ENCODE measurements at places on chromosomes 2 and 18.

DNA sequence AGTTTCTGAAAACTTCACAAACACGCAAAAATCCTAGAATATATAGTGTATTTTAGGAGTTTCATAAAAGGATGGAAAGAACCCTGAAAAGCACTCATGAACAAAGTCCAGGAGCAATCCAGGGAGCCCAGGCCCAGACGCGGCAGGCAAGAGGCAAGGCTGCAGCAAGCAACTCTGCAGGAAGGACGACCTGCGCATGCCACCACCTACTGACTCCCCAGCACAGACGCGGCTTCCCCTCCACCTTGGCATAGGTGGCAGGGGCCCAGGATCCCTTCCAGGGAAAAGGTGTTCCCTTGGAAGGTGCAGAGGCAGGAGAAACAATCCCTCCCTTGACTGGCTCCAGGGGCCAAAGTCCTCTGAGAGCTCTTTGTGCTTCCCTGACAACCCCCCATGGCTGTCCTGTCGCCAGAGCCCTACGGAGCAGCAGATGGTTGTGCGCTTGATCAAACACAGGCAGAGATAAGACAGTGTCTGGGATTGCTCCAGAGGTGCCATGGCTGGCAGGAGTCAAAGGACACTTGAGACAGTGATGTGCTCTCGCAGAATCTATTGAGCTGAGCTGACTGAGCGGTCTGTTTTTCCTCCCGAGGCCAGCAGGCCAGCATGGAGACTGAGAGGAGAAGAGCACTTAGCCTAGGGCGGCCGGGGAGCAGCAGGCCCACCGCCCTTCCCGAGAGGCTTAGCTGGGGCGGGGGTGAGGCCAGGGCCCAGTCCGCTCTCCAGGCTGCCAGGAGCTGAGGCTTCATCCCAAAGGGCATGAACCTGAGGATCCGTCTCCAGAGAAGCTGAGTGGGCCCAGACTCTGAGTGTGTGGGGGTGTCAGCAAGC is 10.8 kb upstream of the AMER3 start:
- DNase-seq, result no peak

- DNase-seq, result no peak
These were observed 122.0 kb upstream of the SLC35G4 start for GRCh38 chr18:11487390-11487789.

DNA sequence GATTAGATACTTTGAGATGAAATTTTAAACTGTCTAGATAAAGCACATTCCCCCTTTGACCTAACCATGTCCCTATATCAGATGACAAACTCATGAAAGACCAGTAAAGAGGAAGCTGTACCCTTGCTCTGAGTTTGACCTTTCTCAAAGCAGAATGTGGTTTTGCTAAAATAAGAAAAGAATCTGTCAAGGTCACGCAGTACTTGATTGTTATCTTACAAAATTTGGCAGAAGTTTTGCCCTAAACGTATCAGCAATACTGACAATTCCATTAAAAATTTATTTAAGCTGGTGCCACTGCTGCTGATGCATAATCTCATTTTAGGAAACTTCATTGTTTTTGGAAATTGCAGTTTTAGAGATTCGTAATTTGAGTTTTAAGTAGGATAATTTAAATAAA is 31.2 kb upstream of the GALM start:
- no peak for DNase-seq

DNA sequence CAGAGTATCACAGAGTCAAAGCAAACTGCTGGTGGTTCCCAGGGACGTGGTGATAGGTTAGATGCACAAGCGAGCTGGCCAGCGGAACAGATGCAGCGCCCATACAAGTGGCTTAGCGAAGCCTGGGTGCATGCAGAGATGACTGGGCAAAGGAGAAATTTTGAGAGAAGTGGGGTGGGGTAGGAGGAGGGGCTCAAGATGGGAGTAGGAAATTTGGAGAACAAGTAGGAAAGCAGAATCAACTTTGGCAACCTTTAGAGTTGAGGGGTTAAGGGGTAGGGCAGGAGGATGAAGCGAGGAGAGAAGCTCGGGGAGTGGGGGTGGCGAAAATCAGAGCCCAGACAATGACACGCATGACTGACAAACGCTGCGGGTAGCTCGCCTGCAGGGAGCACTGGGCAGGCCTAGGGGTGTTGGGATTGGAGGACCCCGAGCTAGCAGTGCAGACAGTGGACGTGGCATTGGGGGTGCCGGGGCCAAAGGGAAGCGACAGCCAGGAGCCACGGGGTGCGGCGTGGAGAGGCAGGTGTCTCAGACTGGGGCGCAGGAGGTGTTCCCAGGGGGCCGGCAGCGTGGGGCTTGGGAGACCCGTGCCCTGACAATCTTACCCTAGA is 431 bp downstream of the FAM98A start:
- DNase-seq, result no peak

- DNase-seq, result no peak
These were observed 134.1 kb downstream of the FMNL2 start for GRCh38 chr2:152468899-152469692.

DNA sequence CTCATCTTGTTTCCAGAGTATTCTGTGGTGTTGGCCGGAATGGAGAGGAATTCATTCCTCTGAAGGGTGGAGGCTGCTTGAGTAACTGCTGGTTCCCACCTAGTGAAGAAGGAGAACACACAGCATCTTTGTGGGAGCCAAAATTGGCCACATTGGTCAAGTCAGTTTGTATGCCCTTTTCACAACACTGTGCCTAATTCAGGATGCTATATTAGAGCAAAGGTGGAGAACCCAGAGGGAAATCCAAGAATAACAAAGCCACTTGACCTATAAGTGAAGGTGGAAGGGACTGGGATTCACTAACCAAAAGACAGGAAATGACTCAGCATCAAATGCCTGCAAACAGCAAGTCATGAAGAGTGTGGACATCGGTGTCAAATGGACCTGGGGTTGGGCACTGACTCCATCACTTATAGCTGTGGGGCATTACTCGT is 27.3 kb upstream of the MLPH start:
- DNase-seq, result no peak

- no peak for DNase-seq
These were observed 148.0 kb upstream of the ALPP start for GRCh38 chr2:232230560-232230959.

DNA sequence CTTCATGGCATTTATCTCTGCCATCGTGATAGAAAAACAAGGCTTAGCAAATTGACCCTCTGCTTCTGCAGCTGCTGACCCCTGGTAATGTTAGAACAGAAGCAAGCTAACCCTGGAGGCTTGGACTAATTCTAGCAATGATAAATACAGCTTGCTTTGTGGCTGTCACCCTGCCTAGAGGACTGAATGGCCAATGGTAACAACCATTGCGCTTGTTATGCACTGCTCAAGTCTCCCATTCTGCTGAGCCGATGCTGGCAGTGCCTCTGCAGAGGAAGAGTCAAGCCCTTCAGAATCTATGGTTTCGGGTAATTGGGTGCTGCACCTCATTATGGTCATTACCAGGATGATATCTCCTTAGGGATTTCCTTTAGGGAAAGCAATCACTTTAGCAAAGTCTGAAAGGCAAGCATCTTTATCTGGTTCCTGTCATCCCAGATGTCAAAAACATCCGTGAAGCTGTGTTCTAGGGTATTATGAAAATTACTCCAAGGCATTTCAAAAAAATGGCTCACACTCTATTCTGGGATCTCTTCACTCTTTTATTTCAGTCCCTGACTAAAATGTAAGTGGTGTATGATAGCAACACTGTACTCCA is 186.8 kb upstream of the DLGAP1 start:
- no peak for DNase-seq

DNA sequence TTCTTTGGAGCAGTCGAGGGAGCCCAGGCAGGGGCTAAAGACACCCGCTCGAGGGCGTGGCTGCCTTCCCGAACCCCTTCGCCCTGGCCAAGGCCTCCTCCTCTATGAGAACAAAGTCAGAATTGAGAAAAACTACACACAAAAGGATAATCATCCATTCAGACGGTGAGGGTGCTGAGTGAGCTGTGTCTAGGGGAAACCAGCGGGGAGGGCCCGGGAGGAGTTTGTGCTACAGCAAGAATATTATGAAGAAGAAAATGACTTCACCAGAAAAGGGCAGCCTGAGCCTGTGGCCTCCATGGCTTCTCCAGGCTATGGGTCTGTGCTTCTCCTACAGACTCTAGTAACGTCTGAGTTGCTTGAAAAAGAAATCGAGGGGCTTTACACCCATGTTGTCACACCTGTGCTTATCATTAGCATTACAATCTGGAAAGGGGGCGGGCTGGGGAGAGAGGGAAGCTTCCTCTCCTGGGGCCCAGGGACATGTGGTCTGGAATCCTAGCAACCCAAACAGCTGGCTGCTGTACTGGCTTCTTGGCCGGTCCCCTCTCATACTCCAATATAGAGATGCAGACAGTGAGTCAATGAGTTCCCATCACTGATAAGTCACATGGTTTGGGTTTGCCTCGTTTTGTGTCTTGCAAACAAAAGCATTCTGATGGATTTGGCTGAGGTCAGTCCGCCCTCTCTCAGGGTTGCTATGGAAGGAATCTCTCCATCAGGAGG is 52.0 kb upstream of the ARL4C start:
- DNase-seq, result no peak

- no peak for DNase-seq
These were observed 83.5 kb upstream of the CPO start for GRCh38 chr2:206855585-206856433.
